ENCODE measurements at places on chromosomes 5 and 9.

- DNase-seq: peak; percentile 23
These were observed 603.8 kb downstream of the TLE4 start for GRCh38 chr9:80175286-80176150.

DNA sequence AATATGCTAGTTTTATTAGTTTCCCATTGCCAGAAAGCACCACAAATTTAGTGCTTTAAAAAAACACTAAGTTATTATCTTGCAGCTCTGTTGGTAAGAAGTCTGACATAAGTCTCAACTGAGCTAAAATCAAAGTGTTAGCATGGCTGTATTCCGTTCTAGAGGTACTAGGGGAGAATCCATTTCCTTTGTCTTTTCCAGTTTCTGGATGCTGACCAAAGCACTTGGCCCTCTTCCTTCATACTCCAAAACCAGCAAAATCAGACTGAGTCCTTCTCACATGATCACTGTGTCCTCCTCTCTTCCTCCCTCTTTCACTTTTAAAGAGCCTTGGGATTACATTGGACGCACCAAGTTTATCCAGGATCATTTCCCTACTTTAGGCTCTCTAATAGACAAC is 9.5 kb downstream of the CDH18 start:
- no peak for DNase-seq

- DNase-seq: peak; percentile 31
These were observed 23.9 kb downstream of the TLE1 start for GRCh38 chr9:81665322-81665871.

GRCh38 chr9:13467157-13467556 is 187.7 kb upstream of the MPDZ start:
- no peak for DNase-seq

DNA sequence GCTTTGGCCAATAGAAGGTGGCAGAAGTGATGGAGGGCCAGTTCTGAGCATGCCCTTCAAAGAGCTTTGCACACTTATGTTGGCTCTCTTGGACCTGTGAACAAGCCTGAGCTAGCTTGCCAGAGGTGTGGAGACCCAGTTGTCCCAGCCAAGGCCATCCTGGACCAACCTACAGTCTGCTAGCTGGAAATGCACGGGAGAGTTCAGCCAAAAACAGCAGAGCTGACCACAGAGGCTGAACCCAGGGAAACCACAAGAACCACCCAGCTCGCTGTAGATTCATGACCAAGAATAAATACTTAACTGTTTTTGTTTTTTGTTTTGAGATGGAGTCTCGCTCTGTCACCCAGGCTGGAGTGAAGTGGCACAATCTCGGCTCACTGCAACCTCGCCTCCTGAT is 65.4 kb upstream of the HAND1 start:
- DNase-seq: no peak

DNA sequence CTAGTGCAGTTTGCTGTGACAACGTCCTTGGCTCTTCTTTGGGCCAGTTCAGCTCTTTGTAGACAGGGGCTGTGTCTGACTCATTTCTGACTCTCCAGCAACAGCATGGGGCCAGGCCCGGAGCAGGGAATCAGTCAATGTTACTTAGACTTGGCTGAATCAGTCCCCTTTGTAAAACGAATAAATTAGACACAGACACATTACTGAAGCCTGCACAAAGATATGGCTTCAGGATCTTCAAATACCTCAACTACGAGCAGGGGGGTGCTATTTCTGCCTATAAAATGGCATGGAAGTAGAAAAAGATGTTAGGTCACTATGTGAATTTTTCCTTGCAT is 204.7 kb downstream of the TTLL11 start:
- DNase-seq: no peak

GRCh38 chr5:55406292-55406691 is 98.5 kb downstream of the MTREX start:
- no peak for DNase-seq

DNA sequence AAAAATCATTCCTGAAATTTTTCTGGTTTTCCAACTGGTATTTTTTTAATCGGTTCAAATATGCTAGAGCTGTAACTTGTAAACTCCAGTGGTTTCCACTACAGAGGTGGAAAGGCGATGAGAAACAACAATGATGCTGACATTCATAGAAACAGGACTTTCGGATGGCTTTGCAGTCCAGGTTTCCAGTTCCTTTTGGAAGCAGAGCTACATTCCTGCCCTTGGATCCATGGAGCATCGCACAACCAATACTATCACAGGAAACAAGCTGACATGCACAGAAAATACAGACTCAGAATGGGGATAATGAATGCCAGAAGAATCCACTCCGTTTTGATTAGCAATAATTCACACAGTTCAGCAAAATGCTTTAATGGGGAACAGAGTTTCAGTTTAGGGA is 140.0 kb downstream of the EPB41L4A start:
- DNase-seq: no peak

DNA sequence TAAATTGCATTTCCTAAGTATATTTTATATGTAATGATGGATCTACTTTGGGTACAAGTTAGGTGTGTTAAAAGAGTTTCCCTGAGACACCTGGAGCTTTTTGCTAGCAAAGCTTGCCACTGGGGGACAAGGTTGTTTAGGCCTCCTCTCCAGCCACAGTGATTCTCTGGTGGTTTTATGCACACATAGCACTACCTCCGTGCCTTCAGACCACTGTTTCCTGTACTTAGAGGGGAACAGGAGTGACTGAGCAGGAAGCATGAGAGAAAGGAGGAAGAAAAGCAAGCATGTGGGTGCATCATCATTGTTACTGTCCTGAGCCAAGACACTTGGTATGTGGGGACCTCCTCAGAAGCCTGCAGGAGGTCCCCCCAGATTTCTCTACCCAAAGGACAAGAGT is 272.1 kb downstream of the RASEF start:
- DNase-seq: no peak

GRCh38 chr5:9834871-9835770 is 205.0 kb upstream of the TAS2R1 start:
- DNase-seq: peak; percentile 31

- DNase-seq: no peak
These were observed 68.8 kb upstream of the NTRK2 start for GRCh38 chr9:84600739-84601138.

DNA sequence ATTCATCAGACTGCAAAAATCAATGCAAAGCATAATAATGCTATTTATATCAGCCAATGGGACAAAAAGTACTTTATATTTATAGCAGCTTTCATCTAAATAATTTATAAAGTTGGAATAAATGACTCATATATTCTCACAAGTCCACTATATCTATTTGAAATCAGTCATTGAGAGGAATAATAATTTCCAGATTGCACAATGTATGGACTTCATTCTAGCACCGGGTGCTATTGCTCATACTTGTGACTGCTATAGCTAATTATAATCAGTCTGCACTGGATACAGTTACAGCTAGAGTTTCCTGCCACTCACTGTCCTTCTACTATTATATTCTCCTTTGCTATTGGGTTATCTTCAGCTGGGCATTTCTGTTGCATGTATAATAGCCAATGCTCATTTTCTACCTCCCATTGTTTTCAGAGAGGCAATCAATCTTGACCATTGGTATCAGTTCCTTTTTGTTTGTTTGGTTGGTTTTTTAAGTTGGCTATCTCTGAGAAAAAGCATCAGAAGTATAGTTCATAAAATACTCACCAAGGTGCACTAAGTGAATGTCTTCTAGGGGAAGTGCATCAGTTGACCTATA is 1.9 kb downstream of the CDH18 start:
- no peak for DNase-seq

- no peak for DNase-seq
These were observed 59.5 kb downstream of the VAV2 start for GRCh38 chr9:133932633-133933032.

DNA sequence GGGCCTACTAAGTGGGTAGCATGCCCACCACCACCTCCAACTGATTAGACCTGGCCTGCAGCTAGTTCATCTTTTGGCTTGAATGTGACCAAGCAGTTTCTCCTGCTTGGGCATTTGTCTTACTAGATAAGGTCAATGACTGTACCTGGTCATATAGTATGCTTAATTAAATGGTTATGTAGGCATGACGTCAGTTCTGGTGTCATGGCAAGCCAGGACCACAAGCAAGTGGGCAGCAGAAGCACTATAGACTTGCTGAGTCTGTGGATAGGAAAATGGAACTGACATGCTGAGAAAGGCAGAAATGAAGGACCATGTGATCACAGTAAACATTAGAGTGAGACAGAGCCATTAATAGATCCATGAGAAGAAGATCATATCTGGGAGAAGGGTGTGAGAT is 55.6 kb upstream of the C6 start:
- no peak for DNase-seq

- no peak for DNase-seq
These were observed 58.5 kb downstream of the SECISBP2 start for GRCh38 chr9:89376741-89377351.

DNA sequence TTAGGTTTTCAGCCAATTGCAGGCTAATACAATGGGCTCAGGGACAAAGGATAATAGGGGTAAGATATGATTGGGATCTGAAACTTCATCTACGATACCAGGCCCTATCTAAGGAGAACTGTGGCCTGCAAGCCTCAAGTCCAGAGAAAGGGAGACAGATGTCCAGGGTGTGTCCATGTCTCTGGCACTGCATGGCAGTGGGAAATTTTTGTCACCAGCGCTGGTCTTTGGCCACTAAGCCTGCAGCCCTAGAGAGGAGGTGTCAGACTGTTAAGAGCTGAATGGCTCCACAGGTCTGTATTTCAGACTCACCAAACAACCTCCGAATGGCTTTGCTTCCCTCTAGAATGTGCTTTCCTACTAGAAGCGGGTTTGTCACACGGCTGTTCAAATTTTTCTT is 6.6 kb upstream of the CNOT6 start:
- DNase-seq: no peak

GRCh38 chr9:129641750-129642585 is at the start of gene ASB6:
Gene ASB6 (minus strand): TSS chr9:129642151. CDS start chr9:129641999, 152 bp downstream.
- DNase-seq: peak; percentile 100

DNA sequence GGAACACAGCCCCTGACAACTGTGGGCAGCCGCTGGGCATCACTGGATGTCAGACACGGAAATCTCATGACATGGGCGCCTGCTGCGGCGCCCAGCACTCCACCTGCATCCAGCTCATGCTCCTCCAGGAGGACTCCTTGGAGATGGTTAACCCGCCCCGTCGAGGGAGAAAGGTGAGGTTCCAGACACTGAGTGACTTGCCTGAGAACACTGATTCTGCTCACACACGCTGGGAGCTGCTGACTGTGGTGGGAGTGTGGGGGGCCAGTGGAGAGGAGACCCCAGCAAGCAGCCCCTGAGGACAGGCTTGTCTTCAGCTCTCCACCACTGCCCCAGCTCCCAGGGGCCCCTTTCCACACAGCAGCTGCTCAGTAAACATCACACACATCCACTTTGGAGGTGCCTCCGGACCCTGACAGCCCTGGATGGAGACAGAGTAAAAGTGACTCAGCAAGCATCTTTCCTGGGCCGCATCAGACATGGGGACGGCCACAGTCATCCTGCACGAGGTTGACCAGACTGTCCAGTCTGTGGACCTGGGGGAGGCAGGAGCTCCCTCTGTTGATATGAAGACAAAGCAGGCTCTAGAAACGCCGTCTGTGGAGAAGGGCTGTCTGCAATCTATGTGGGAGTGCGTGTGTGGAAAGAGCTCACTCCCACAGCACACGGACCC is 283.7 kb upstream of the IRX4 start:
- no peak for DNase-seq

DNA sequence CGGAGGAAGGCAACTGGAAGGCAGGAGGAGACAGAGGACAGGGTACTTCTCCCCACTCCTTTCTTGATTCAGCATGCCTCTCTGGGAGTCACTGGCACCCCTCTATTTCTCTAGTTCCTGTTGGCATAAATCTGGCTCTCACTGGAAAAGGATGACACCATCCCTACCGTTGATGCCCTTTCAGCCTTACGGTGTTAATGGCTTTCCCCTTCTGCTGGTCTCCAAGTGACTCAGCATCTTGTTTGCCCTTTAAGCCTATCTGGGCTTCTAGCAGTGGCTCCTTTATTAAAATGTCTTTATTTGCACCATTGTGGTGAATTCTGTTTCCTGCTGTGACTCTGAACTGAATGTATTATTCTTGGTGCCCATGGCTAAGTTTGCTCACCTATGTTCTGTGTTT is 227.3 kb upstream of the GLRA1 start:
- DNase-seq: no peak
